ENCODE measurements at places on chromosomes 2 and 18.

GRCh38 chr2:145524303-145524702 lies 1004.4 kb upstream of the ZEB2 start:
- ATAC-seq: no peak

- no peak for ATAC-seq
Measured at GRCh38 chr2:155145758-155146229, 447.3 kb downstream of the KCNJ3 start.

GRCh38 chr2:127423478-127423843 lies 5.2 kb downstream of the PROC start:
- ATAC-seq: no peak

DNA sequence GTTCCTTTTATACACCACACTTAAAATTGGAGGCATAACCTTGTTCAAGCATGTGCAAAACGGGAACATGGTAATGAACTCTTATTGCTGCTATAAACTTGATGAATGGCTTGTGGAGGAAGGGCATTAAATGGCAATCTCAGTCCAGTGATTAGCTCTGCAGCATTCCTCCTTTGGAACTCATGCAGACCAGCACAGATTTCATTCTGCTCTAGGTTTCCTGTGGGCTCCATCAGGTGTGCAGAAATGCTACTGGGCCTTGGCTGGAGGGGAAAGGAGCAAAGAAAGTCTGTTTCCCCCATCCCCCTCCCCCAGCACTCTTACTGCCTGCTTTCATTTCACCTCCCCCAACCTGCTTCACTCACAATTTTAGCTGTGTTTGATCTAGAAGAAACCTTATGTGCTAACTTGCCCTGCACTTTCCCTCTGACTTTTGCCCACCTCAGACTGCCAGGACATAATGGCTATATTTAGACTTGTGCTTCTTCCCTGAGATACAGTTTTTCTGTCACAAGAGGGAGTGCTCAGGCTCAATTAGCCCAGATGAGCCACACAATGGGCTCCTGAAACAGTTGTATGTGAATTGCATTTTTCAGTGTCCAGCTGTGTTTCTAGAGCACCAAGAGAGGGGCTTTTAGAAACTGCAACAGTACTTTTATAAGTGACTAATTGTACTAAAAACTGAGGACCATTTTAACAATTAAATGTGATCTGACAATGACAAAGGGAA lies 109.8 kb downstream of the FSHR start:
- no peak for ATAC-seq

DNA sequence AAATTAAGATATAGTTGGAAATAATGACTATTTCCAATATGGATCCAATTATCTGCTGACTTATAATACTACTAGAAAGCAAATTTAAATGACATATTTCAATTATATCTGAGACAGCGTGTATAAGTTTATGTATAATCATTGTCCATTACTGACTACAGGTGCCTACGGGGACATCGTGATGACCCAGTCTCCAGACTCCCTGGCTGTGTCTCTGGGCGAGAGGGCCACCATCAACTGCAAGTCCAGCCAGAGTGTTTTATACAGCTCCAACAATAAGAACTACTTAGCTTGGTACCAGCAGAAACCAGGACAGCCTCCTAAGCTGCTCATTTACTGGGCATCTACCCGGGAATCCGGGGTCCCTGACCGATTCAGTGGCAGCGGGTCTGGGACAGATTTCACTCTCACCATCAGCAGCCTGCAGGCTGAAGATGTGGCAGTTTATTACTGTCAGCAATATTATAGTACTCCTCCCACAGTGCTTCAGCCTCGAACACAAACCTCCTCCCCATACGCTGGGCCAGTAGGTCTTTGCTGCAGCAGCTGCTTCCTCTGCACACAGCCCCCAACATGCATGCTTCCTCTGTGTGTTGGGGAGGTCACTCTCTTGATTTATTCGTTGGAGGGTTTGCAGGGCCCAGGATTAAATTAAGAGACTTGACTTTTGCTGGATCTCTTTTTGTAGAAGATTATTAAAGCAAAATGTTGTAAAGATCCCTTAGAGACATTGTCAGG lies 194.4 kb downstream of the RPIA start:
- no peak for ATAC-seq

GRCh38 chr2:11750422-11750821 lies 4.0 kb downstream of the LPIN1 start:
- ATAC-seq: no peak

- ATAC-seq: no peak
Measured at GRCh38 chr2:159086826-159087225, 118.4 kb downstream of the TANC1 start.

- no peak for ATAC-seq
Measured at GRCh38 chr18:57051657-57052044, 95.2 kb upstream of the BOD1L2 start.

DNA sequence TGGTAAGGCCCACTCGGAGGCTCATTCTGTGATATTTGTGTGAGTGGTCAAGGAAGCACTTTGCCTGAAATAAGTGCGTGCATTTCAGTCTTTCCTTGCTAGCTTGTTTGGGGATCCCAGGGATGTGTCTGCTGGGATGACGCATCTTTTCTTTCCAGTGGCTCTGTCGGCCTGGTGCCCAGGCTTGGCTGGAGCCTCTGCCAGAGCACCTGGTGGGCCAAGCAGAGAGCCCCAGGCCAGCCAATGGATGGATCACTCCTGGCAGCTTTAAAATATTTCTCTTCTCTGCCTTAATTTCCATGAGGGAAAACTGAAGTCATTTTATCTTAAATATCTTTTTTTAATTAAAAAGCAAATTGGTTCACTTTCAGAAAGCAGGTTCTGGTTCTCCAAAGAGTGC lies 501.8 kb upstream of the HS6ST1 start:
- no peak for ATAC-seq

GRCh38 chr2:1675633-1676032 lies 68.7 kb downstream of the PXDN start:
- ATAC-seq: peak; percentile 95

GRCh38 chr2:84850471-84850870 lies 30.4 kb downstream of the TRABD2A start:
- ATAC-seq: no peak

GRCh38 chr2:120421126-120421829 lies 75.3 kb downstream of the INHBB start:
- no peak for ATAC-seq

DNA sequence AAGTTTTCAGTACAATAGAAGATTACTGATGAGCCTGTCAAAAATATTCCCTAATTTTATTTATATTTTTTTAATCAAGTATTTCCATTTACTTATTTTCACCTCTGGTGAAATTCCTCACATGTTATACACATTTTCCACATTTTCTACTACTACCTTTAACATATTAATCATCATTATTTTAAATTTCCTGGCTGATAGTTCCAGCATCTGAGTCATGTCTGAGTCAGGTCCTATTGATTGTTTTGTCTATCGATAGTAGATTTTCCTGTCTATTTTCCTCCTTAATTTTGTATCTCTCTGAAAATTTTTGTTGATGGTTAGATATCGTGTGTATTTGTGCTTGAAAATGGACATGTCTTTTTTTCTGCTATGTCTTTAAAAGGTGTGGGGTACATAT lies 211.8 kb upstream of the DSEL start:
- no peak for ATAC-seq

- peak; percentile 80 for ATAC-seq
Measured at GRCh38 chr18:3604498-3605408, 154.8 kb downstream of the TGIF1 start.

DNA sequence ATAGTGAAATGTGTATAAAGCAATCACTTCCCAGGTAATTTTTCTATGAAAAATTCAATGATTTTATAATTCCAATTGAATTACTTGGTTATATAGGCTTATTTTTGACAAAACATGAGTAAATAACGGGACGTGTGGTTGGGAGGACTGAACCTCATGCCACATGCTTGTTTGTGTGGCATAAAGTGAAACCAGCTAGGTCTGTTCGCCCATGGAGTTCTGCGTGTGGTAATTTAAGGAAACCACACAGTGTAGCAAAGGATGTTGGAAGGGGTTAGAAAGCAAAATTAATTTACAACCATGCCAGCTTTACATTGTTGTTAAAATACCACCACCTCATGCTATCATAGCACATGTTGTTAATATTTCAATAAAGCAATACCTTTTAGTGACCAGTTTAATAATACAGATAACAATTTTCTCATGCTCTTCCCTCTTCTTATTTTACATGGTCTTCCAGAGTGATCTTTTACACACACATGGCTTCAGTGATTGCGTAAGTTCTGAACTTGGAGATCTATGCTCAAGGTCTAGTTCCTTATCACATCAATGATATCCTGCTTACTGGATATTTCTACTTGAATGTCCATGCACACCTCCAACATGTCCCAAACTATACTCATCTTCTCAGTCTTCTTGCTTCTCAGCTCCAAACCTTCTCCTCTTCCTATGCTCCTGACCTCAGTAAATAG lies 156.4 kb upstream of the ITGA4 start:
- no peak for ATAC-seq
